Nucleus accumbens (tissue), 56 donors: ENCODE measurements at places on chromosomes 5 and 9.

GRCh38 chr9:90987566-90987965 is 185.9 kb downstream of the SYK start:
- DNase-seq, result no peak

GRCh38 chr5:110840347-110840960 is 101.6 kb downstream of the SLC25A46 start:
- no peak for DNase-seq

GRCh38 chr9:135574943-135575342 is 13.4 kb downstream of the PAEP start:
- DNase-seq, result no peak

DNA sequence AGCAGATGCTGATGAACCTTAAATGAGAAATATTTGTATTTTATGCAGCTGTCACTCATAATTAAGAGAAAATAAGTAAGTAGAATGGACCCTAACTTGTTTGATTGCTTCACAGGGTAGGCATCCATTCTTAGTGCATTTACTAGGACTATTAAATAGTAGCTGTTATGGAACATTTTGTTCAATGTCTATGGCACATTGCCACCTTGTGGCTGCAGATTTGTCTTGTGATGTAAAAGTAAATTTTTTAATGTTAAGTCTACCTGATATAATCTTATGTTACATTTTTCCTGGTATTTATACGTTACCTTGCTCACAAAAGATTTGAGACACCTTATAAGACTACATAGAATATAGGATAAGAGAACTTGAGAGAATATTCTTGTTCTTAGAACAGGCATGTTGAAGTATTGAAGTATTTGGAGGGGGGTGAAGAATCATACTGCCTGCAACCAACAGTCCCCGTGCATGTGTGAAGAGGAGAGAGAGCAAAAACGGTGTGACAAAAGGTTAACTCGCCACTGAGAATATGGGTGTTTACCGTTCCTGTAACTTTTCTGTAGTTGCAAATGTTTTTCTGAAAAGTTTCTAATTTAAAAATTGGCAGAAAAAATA is 161.1 kb downstream of the MAST4 start:
- DNase-seq, result no peak

DNA sequence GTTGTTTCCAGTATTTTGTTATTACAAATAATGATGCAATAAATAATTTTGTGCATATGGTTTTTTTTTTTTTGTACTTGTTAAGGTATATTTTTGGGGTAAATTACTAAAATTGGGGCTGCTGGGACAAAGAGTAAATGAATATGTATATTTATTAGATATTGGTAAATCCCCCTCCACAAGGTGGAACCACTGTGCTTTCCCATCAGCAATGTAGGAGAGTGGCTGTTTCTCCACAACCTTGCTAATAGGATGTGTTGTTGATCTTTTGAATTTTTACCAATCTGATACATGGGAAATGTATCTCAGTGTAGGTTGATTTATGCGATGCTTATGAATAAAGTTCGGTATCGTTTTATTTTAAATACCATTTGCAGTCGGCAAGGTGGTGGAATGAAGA is 118.1 kb downstream of the TRPM3 start:
- no peak for DNase-seq

- DNase-seq, result no peak
These were observed 25.3 kb upstream of the ZNF622 start for GRCh38 chr5:16490911-16491310.

DNA sequence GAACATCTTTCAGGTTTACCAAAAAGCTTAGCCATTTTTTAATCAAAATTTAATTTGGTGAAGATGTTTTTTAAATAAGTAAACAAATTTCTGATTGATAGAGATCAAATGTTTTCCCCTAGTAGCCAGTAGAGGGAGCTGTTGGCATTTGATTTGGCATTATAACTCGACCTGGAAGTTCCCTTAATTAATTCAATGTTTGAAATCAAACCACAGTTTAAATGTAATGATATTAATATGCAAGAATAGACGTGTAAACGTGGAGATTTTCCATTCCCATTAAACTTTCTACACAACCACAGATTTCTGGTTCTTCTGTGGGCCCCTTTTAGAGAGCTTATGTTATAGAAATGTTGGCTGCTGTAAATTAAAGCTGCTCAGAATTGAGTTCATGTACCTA is 148.1 kb upstream of the MPDZ start:
- DNase-seq, result no peak
